Umbilical cord (tissue), 2 donors: ENCODE measurements at places on chromosomes 5 and 9. TPM values are rescaled to one million over a fixed set of nuclear protein-coding genes. Genes with fewer than 3 reads are reported as not detected.
A peak's percentile ranks its signal among the peaks of the same experiment; 100 is the strongest.

NPR3 gene
- 15.6 TPM for total RNA-seq

CCDC192 gene
- total RNA-seq: not detected

SLC36A3 gene
- 1.4 TPM for total RNA-seq

DNA sequence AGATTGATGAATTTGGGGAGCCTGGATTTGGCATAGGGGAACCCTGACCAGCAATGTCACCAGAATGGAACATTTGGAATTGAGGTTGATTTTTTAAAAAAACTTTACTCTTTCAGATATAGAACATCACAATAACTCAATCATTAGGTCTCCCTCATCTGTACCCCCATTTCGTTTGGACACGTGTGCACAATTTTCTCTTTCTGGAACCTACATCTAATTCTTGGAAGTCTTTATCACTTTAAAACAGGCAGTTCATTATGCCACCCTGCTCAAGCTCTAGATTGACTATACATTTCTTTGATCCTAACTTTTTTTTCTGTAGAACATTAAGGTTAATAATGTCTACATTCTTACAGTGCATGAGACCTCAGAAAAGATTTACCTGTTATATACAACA lies 3.7 kb upstream of the SSBP2 start:
- no peak for DNase-seq

- DNase-seq: peak; percentile 73
Observed at GRCh38 chr9:15211160-15211814, 95.7 kb downstream of the TTC39B start.
